Stimulated activated CD4-positive, alpha-beta T cell treated with anti-CD3 and anti-CD28 coated beads, TNF-alpha, amount 100 ng/mL, for 1 hour (primary cell): ENCODE measurements at places on chromosomes 6 and 20.

DNA sequence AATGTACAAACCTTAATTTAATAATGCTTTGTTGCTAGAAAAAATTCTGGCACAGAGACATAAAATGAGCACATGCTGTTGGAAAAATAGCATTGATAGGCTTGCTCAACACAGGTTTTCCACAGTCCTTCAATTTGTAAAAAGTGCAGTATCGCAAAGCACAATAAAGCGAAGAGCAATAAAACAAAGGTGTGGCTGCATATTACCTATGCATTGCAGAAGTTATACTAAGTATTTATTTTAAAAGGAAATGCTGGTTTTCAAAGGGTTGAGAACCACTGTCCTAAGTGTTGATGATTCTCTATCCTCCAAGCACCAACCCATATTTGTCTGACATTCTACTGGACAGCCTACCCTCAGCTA is 54.1 kb upstream of the CAP2 start:
- no peak for DNase-seq

DNA sequence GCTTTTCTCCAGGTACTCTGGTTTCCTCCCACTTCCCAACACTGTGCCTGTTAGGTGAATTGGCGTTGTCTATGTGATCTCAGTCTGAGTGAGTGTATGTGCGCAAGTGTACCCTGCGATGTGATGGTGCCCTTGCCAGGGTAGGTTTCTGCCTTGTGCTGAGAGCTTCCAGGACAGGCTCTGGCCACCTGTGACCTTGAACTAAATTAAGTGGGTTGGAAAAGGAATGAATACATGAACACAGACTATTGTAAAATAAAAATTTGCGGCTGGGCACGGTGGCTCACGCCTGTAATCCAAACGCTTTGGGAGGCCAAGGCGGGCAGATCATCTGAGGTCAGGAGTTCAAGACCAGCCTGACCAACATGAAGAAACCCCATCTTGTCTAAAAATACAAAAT is 678.0 kb downstream of the DHX35 start:
- DNase-seq: no peak

GRCh38 chr20:37329481-37330165 is 16.3 kb upstream of the SRC start:
- DNase-seq: no peak

DNA sequence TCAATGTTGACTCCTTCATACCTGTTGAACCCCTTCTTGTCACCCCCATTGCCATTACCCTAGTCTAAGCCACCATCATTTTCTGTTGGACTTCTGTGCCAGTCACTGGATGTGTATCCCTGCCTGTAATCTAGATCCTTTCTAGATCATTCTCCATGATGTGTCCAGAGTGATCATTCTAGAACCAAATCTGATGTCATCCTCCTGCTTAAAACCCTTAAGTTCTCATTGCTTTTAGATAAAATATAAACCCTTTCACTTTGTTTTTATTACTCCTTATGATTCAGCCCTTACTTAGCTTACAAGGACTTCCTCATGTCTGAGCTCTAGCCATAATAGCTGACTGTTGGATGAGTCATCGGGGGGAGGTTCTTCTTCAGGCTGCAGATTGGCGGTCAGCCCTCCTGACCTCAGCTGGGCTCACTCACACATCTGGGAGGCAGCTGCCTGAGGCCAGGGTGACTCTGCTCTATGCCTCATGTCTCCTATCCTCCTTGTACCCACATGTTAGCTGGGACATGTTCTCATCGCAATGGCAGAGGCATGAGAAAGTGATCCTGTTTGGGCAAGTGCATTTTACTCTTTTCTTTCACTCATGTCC is 287.6 kb downstream of the ESR1 start:
- no peak for DNase-seq
